ENCODE measurements at places on chromosomes 6 and 20. TPM values are rescaled to one million over a fixed set of nuclear protein-coding genes. Genes with fewer than 3 reads are reported as not detected.

The OR12D3 gene
- total RNA-seq = not detected

The BPIFA1 gene
- total RNA-seq = not detected

The DEFB116 gene
- not detected for total RNA-seq

The AIF1 gene
- total RNA-seq = not detected

The HCRTR2 gene
- total RNA-seq = not detected

The ALDH5A1 gene
- total RNA-seq = 0.44 TPM

The MUC21 gene
- not detected for total RNA-seq

The BMP7 gene
- total RNA-seq = not detected

The LAMA4 gene
- total RNA-seq = 465 TPM

The TRIM40 gene
- not detected for total RNA-seq

The LPA gene
- total RNA-seq = not detected

The SEMG1 gene
- total RNA-seq = not detected

The OSTM1 gene
- 37.5 TPM for total RNA-seq

The TP53TG5 gene
- not detected for total RNA-seq

The RIPOR2 gene
- under 0.01 TPM for total RNA-seq

The MATN4 gene
- not detected for total RNA-seq

The MSH5 gene
- total RNA-seq = 2.6 TPM

The SAMD5 gene
- total RNA-seq = 0.87 TPM

The BPIFB4 gene
- not detected for total RNA-seq

The HLA-DQA2 gene
- not detected for total RNA-seq

The SAPCD1 gene
- total RNA-seq = 1.6 TPM

The TBXT gene
- not detected for total RNA-seq

The GSTA1 gene
- total RNA-seq = not detected

The PRSS16 gene
- total RNA-seq = 0.22 TPM

The HFE gene
- 1.7 TPM for total RNA-seq

The ABRACL gene
- total RNA-seq = 3.6 TPM

The TMEM217 gene
- total RNA-seq = 8.5 TPM

The RGS17 gene
- 2.8 TPM for total RNA-seq

The E2F1 gene
- 2.8 TPM for total RNA-seq

The LY6G6C gene
- not detected for total RNA-seq

The PHACTR1 gene
- total RNA-seq = 0.40 TPM

The FRMD1 gene
- total RNA-seq = not detected

The NKAPL gene
- total RNA-seq = 0.22 TPM

The CST1 gene
- total RNA-seq = not detected

The PLEKHG1 gene
- 17.2 TPM for total RNA-seq

The MOXD1 gene
- under 0.01 TPM for total RNA-seq

The PSORS1C1 gene
- total RNA-seq = 6.7 TPM

The SAMD10 gene
- total RNA-seq = 3.2 TPM

The FOXO3 gene
- 10.2 TPM for total RNA-seq

The OPRL1 gene
- total RNA-seq = 3.0 TPM

The COL11A2 gene
- total RNA-seq = under 0.01 TPM

The HLA-DMB gene
- under 0.01 TPM for total RNA-seq

The CCHCR1 gene
- 8.7 TPM for total RNA-seq

The BAG2 gene
- total RNA-seq = 0.87 TPM

The FOXS1 gene
- total RNA-seq = 0.20 TPM

The ANKRD6 gene
- total RNA-seq = 3.7 TPM

The RAB32 gene
- total RNA-seq = 74.3 TPM

The STX11 gene
- total RNA-seq = 9.4 TPM

The OCSTAMP gene
- not detected for total RNA-seq

The GPR6 gene
- not detected for total RNA-seq

The CCM2L gene
- 24.2 TPM for total RNA-seq

The ABHD16B gene
- not detected for total RNA-seq

The MAFB gene
- total RNA-seq = 3.0 TPM

The KCNQ5 gene
- total RNA-seq = not detected

The TAF11 gene
- total RNA-seq = 25.9 TPM
